Activated naive CD8-positive, alpha-beta T cell treated with anti-CD3 and anti-CD28 coated beads for 36 hours (primary cell): ENCODE measurements at places on chromosomes 5 and 9.

DNA sequence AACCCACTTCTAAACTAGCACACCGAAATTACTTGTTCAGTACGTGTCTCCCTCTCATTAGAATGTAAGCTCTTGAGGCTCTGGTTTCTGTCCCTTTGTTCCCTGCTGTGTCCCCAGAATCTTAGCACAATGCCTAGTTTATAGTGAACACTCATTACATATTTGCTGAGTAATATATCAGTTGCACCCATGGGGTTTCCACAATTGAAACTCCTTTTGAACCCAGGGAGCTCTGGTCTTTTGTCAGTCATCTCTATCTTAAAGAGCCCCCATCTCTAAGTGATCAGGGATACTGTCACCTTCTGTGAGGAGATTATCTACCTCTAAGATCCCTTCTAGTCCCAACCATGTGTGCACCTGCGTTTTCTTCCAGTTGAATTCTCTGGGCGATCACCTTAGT lies 12.8 kb downstream of the CAMK4 start:
- DNase-seq, result no peak

DNA sequence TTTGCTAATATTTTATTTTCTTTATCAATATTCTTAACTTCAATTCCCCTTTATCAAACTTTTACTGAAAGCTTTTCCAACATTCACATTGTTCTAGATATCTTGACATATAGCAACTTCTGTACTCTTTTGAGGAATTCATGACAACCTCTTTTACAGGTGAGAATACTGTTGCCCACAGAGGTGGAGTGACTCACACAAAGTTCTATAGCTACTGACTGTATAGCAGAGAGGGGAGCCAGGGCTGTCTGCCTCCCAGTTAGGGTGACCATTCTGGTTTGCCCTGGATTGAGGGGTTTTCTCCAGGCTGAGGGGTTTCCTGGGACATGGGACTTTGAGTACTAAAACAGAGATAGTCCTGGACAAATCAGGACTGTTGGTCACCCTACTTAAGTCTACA lies 16.2 kb downstream of the SEC61B start:
- no peak for DNase-seq

GRCh38 chr5:15080219-15080618 lies 208.6 kb upstream of the ANKH start:
- no peak for DNase-seq

DNA sequence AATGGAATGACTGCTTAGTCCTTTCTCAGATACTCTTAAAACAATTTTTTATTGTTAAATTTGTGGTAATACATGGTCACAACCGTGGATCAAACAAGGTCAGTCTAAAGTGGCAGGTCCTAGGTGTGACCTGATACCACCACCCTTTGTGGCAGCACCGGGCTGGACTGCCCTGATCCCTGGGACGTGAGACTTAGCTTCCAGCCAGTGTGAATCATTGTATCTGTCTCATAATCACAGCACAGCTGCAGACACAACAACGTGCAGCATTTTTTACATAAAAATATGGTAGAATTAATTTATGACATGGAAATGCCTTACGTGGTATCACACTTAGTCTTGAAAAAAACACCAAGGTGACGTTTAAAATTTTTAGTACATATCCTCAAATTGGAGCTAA lies 7.8 kb downstream of the TOR1B start:
- no peak for DNase-seq

DNA sequence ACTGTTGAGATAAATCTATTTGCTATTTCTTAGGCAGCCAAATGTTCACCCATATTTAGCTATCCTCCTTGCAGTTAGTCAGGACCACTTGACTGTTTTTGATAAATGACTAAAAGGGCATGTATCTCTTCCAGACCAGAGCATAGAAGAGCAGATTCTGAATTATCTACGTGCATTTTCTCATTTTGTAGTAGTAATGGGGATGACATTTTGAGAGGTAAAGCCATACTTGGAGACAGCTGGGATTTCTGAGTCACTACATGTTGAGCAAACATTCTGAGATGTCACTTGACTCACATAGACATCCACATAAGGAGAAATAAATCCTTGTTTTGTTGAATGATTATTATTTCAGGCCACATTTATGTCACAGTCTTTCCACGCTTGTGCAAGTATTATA lies 297.6 kb downstream of the CDH10 start:
- no peak for DNase-seq

- DNase-seq, result no peak
These were observed 280.4 kb downstream of the PSAT1 start for GRCh38 chr9:78577156-78577906.

GRCh38 chr5:16291894-16292293 lies 112.3 kb upstream of the MARCHF11 start:
- DNase-seq, result no peak

GRCh38 chr9:128409978-128410377 lies 10.7 kb upstream of the CERCAM start:
- DNase-seq, result no peak

DNA sequence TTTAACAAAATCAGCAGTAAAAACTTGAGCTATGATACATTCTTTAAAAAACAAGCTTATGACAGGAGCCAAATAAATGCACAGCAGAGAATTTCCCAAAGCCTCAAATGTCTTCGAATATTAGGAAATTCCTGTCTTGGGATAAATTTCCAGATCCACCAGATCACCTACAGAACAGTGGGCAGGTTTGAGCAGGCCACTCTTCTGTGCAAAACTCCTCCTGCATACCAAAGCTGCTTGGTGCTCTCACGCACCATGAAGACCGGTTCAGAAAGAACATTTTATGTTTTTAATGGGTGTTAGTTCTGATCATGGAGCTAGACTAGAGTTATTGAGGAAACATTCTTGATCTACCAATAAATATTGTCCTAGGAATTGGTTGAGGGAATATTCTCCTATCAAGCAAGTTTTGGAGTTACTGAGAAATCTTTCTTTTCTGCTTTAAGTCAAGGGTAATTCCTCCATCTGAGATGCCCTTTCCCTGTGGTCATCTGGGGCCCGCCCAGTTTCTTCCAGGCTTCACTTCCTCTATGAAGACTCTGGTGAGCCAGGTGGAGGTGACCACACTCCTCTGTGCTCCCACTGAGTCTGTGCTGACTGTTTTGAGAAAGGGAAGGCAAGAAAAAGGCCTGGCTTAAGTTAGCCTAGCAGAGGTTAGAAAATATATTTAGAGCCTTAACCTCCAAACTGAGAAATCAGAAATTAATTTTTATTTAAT lies 17.9 kb downstream of the TNFSF15 start:
- DNase-seq, result no peak

DNA sequence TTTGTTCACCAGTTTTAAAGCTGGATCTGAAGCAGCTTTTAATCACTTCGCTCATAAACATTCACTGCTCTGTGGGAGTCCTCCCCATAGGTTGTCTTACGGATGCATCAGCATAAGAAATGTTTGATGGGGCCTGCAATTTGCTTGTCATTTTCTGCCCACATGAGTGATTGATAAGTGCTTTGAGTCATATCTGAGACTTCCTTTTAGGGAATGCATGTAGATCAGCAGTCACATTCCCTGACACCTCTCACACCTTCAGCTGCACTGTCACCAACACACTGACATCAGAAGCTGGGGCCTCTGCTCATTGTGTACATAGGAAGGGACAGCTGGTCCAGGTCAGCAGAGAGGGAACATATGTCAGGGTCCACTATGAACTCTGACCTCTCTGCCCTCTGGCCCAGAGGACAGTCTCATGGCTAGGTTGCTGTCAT lies 84.1 kb upstream of the SPATA31D4 start:
- no peak for DNase-seq

- DNase-seq, result no peak
These were observed 299.2 kb downstream of the ELAVL2 start for GRCh38 chr9:23526806-23527205.

DNA sequence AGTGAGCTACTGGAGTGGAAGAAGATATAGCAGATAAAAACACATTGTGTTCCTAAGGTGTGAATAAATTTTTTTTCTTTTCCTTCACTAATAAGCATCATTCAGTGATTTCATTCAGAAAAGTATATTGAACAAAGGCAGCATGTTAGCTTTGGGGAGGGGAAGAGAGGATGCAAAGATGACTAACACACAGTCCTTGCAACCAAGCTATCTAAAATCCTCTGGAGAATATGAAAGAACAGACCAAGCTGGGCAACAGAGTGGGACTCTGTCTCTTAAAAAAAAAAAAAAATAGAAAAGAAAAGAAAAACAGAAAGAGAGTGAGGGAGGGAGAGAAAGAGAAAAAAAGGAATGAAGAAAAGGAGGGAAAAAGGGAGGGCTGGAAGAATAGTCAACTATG lies 22.3 kb upstream of the OMD start:
- no peak for DNase-seq

DNA sequence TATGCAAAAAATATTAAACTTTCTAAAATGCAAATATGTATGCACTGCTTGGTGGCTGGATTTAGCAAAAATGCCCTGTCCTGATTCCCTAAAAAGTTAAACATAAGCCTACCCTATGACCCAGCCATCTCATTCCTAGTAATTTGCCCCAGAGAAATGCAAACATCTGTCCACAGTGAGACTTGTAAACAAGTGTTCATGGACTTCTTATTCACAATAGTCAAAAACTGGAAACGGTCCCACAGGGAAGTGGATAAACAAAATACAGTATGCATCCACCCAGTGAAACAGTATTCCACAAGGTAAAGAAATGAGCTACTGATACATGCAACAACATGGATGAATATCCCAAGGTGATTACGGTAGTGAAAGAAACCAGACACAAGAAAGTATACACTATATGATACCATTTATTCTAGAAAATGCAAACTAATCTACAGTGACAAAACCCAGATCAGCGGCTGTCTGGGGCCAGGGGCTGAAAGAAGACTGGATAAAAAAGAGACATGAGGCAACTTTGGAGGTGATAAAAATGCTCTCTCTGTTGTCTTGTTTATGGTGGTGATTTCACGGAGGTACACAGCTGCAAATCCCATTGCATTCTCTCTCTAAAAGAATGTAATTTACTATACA lies 277.3 kb downstream of the GLIS3 start:
- DNase-seq, result no peak

GRCh38 chr9:112000743-112001142 lies 104.1 kb downstream of the UGCG start:
- no peak for DNase-seq

- no peak for DNase-seq
These were observed 4.9 kb downstream of the FSTL4 start for GRCh38 chr5:133607451-133607850.

GRCh38 chr9:130288926-130289690 lies 23.5 kb downstream of the HMCN2 start:
- DNase-seq, result no peak

GRCh38 chr5:154370813-154371212 lies 75.0 kb upstream of the SAP30L start:
- DNase-seq, result no peak

- DNase-seq, result no peak
These were observed 30.4 kb downstream of the DUSP1 start for GRCh38 chr5:172740428-172741205.
